ENCODE measurements at places on chromosomes 4 and X.
A peak's percentile ranks its signal among the peaks of the same experiment; 100 is the strongest.

GRCh38 chrX:18714910-18715309 lies 7.5 kb downstream of the PPEF1 start:
- no peak for DNase-seq

GRCh38 chrX:131305926-131306325 lies 16.8 kb upstream of the IGSF1 start:
- peak; percentile 19 for DNase-seq

DNA sequence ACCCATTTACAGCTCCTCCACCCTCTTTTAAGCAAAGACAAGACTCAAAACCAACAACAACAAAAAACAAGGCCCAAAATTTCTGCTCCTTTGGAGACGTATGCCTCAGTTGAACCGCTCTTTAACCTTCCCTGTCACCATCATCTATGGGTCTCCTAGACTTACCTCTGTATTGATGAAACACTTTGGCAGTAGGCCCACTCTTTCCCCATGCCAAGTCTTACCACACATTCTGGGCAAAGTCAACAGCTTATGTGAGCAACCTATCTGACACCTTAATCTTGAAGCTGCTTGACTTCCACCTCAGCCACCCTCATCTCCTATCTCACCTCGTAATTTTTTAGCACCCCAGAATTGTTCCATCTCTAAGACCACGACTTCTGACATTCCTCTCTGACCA lies 99.7 kb upstream of the CXorf66 start:
- DNase-seq = no peak

DNA sequence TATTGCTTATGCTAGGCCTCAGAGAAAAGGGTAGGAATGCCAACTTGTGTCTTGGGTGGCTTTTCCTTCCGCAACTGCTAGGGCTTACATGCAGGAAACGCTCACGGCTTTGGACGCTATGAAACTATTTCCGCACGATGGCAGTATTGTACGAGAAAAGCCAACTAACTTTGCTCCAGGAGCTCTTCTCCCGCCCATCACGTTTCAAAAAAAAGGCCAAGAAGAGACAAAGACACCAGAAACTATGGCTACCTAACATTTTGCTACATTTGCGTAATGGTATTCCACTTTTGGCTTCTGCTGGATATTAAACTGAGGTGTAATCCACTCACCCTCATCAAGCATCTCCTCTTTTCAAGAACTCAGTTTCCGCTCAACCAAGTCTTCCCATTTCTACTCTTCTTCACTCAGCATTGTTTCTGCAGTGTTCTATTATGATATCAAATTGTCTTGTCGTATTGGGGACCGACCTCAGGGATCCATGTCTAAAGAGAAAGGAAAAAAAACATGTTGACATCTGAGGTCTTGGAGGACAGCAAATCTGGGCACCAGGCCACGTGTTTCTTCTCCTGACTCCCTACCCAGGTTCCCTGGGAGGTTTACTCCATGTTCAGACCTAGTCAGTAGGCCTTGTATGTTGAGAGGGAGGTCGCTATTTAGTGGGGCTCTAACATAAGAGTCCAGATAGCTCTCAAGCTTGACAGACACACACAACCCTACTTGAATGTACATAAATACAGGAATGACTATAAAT lies 239.4 kb upstream of the STK26 start:
- peak; percentile 92 for DNase-seq

- DNase-seq = peak; percentile 26
Measured at GRCh38 chr4:78584863-78585547, 33.4 kb downstream of the ANXA3 start.

GRCh38 chr4:7134737-7135388 lies 57.5 kb upstream of the SORCS2 start:
- peak; percentile 80 for DNase-seq

DNA sequence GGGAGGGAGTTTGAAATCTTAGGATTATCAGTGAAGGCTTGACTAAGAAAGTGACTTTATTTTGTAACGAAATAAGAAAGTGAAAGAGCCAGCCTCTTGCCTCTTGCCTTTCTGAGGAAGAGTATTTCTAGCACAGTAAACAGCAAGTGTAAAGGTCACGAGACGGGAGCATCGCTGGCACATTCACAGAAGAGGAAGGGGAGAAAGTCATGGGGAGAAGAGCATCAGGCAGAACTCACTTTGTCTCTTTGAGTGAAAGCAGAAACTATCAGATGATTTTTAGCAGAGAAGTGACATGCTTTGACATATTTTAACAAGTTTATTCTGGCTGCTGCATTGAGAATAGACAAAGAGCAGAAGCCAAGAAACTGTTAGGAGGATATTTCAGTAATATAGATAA lies 313.8 kb downstream of the CAMK2D start:
- DNase-seq = no peak

DNA sequence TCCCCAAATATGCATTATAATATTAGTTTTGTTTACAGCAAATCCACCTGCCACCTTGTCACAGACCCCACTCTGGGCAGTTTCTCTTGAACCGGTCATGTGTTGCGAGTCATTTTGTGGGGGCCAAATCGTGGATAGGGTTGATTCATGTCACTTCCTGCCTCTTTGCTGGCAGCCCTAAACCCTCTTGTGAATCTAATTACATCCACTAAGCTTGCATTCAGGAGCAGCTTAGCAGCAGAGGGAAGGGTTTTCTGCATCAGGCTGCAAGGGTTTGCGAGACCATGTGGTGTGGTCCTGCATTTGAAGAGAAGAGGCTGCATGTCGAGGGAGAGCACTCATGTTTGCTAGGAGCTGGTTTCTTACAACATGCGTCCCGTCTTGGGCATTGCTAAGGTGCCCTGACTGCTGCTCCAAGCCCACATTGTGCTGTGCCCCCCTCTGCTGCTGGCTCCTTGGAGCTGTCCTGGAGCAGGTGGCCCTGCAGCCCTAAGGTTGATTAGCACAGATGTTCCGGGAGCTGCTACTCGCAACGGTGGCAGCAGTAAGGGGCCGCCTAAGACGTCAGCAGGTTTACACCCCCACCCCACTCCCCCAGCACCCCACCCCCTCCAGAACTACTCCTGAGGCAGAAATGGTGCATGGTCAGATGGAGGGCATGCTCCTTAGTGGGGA lies 88.9 kb upstream of the CLDN34 start:
- no peak for DNase-seq

- no peak for DNase-seq
Measured at GRCh38 chr4:169627307-169627706, 6.9 kb downstream of the CLCN3 start.

GRCh38 chr4:25449270-25449669 lies 72.2 kb downstream of the ANAPC4 start:
- no peak for DNase-seq

DNA sequence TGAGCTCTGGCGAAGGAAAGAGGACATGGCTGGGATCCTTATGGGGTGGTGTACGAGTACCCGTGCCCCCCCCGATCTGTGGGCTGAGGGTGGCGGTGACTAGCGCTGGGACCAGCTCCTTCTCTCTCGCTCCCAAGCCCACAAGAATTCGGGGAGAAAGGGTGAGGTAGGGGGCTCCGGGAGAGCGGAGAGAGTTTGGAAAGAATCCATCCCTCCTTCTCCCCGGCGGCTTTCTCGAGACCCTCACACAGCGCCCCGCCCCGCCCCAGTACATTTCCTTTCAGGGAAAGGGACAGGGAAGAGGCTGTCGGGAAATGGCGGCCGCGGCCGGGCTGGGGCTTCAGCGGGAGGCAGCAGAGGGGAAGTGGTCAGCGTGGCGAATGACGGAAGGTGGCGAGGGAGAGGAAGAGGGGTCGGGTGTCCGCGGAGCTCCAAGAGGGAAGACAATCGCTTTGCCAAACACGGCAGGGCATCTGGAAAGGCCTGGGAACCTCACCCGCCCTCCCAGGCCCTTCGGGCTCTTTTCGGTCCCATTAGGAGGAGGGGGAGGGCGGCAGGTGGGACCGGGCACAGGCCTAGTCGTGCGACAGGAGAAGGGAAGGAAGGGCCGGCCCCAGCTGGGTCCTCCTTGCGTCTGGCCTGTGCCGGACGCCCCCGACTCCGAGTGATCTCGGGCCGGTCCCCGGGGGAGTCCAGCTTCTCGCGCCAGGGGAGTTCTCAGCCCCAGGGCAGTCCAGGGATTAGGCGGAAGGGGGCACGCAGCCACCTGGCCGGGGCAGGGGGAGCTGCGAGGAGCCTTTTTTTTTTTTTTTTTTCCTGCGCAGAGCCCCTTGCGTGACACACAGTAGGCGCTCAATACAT lies 10.2 kb downstream of the HNRNPH2 start:
- peak; percentile 60 for DNase-seq

- no peak for DNase-seq
Measured at GRCh38 chr4:83328521-83329187, 6.0 kb downstream of the HPSE start.

DNA sequence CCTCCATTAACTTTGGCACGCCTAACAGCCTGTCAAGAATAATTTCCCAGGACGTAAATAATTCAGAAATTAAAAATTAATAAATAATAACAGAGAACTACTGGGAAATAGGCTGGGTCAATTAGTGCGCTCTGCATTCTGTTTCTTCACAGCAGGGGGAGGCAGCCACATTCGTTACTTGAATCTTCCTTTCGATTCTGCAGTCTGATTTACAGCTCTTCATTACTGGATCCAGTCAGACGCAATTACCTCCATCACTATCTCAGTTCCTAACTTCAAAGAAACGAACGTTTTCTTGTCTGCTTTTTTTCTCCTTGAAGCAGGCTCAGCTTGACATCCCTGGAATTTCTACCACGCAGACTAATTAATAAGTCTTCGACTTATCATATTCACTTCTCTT lies 9.0 kb upstream of the RPL34 start:
- peak; percentile 34 for DNase-seq

Data from astrocyte of the hippocampus (primary cell).